ENCODE measurements at places on chromosomes 2 and 18.

GRCh38 chr2:193963472-193964119 lies 1693.4 kb upstream of the SLC39A10 start:
- DNase-seq = no peak

GRCh38 chr2:125274718-125275117 lies 1249.6 kb downstream of the CNTNAP5 start:
- DNase-seq = no peak

- no peak for DNase-seq
Observed at GRCh38 chr2:83827618-83828017, 631.5 kb downstream of the SUCLG1 start.

DNA sequence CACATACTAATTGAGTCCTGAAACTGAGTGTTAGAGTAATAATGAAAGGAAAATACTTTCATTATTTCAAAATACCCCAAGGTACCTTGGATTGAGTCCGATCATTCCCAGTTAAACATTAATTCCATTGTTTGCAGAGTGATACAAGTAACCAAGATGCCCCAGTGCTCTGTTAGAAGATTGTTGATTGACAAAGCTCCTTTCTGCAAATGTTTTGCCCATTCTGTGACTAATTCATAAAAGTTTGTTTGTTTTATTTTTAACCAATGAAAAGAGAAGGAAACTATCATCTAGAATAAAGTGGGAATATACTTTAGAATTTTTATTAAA lies 124.0 kb downstream of the GULP1 start:
- DNase-seq = no peak

DNA sequence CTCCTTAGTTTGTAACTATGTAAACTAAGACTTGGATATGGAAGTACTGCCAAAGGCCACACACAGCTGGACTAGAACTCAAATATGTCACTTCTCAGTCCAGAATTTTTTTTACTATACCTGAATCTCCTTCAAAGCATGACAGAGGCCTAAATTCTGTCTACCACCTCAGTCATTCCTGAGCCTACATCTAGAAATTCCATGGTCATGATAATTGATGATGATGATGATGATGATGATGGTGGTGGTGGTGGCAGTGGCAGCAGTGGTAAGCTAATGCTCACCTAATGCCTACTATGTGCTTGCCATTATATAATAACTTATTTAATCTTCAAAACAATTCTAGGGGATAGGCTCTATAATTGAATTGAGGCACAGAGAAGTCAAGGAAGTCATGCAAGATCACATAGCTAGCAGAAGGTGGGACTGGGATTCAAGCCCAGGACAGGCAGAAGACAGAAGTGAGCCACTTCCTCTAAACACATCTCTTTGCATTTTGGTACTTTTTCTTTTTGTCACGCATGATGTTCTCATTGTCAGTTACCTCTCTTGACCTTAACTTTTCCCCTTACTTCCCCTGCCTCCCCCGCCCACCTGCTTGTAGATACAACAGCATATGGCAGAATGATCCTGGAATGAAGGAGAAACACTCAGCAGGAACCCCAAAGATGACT lies 539.3 kb downstream of the TNS1 start:
- no peak for DNase-seq

DNA sequence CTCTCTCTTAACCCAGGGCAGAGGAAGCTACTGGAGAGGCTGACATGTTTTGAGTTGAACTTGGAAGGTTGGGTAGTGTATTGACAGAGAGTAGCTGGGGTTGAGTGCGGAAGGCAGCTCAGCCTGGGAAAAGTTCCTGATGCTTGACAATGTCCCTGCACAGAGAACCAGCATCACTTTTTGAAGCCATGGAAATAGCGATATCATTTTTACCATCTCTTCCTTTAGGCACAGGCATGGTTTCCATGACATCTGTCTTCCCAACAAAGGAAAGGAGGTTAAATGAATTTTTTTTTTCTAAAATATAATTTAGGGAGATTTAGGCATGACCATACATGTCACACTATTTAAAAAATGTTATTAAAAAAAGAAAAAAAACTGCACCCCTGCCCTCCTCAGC lies 78.3 kb upstream of the KCNE4 start:
- DNase-seq = no peak

- DNase-seq = no peak
Observed at GRCh38 chr2:180848393-180848792, 132.0 kb upstream of the UBE2E3 start.

DNA sequence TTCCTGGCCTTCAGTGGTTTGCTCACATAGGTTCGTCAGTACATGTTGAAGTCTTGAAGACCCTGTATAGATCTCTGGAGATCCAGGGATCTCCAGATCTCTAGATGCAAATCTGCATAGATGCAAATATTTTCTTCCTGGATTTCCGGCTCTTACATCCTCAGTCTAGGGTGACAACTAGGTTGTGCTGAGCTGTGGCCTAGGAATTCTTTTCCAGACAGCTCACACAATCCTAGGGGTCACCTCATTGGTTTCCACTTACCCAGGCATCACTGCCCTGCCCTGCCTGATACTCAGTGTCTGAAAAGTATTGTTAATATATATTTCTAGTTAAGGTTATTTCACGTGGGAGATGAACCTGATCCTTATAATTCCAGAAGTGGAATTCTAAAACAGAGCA lies 105.1 kb upstream of the TTC27 start:
- no peak for DNase-seq

GRCh38 chr2:9639740-9640343 lies 9.0 kb upstream of the YWHAQ start:
- DNase-seq = no peak

GRCh38 chr18:79479116-79479760 lies 83.5 kb downstream of the NFATC1 start:
- no peak for DNase-seq

GRCh38 chr2:17191223-17191622 lies 327.0 kb downstream of the RAD51AP2 start:
- DNase-seq = no peak

GRCh38 chr2:41062336-41062735 lies 610.4 kb upstream of the SLC8A1 start:
- no peak for DNase-seq

- no peak for DNase-seq
Observed at GRCh38 chr18:74356959-74357358, 41.3 kb downstream of the C18orf63 start.

DNA sequence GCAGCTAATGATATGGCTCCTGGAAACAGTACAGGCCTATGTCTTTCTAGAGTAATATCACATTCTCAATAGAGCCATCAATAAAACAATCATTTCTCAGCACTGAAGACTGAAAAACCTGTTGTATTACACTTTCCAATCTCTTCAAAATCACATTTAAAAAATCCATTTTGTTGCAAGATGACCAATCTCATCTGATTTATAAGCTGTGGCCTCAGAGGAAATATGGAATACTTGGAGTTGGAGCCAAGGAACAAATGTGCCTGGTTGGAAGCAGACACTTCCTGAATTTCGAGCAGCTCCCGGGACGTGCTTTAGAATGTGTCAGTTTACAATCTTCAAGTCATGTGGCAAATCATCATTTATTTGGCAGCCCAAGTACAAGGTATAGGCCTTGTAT lies 114.5 kb downstream of the ADCYAP1 start:
- DNase-seq = no peak

DNA sequence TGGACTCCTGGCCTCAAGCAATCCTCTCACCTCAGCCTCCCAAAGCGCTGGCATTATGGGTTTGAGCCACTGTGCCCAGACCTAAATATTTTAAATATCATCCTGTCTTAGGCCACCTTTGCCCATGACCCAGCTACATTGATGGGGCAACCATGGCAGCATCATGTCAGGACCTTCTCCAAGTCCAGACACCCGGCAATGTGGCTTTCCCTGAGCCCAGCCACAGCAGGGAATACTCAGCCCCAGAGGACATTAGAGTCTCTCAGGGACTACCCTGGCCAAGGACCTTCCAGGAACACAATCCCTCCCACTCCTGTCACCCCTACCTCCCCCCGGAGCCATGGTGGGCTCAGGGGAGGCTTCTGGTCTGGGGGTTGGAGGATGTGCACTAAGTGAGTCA lies 72.8 kb downstream of the SMAD7 start:
- no peak for DNase-seq

DNA sequence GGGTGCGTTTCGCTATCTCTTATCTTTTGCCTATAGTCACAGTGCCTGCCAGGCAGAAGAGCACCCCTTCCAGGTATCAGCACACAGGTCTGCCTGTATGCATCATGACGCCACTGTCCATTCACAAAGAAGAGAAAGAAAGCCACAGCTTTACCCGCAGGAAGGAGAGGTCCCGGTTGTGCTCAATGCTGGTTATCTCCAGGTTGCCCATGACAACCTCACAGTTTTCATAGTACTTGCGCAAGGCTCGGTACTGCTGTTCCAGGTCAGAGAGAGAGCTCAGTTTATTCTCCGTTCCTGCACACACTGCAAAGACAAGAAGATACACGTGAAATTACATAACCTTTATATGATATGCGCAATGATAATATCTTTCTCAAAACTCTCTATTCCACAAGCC lies 414.0 kb downstream of the ERBB4 start:
- no peak for DNase-seq

DNA sequence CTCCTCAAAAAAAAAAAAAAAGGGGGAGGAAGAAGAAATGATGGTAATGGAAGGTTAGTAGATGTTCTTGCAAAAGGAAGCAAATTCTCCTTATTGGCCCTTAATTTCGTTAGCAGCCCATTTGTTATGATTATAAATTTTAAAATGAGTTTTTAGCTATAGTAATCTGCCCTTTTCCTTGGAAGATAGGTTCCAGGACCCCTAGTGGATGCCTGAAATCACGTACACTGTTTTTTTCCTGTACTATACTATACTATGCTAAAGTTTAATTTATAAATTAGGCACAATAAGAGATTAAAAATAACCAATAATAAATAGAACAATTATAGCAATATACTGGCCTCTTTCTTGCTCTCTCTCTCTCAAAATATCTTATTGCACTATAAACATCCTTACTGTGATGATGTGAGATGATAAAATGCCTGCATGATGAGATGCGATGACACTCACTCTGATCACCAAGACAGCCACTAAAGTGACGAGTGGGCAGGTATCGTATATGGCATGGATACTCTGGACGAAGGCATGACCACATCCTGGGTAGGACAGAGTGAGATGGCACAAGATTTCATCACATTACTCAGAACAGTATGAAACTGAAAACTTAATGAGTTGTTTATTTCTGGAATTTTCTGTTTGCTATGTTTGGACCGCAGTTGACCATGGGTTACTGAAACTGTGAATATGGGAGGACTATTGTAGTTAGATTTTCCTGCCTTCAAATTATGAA lies 87.2 kb downstream of the KCTD18 start:
- no peak for DNase-seq

DNA sequence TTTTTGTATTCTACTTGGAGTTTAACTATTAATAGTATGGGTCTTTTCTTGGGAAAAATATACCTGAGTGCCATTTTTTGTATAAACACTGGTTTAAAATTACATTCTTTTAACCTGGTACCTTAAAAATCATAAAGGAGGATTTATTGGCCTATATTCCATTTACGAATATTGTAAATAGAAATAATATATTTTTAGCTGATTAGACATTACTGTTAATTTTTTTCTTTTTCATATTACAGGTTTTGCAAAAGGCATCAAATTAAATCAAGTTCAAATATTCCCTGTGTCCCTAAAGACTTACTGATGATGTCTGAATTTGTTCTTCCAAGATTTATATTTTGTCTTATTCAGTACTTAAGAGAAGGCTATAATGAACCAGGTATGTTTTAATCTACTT lies 44.7 kb downstream of the UBR3 start:
- DNase-seq = no peak

DNA sequence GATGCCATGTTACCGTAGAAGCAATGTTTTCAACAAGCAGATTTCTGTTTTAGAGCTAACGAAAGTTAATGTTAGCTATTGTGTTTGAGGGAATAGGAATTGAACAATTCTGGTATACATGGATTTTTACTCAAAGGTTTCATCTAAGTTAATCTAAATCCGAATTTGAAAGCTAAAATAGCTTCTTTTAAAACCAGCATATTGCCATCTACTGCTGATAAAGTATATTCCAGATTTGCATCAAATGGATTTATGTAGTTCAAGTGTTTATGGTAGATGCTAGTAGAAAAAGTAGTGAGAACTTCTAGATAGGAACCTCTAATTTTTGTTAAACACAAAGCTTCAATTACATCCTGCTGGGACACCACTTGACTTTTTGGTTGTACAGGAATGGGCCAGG lies 1569.5 kb upstream of the NXPH2 start:
- no peak for DNase-seq

DNA sequence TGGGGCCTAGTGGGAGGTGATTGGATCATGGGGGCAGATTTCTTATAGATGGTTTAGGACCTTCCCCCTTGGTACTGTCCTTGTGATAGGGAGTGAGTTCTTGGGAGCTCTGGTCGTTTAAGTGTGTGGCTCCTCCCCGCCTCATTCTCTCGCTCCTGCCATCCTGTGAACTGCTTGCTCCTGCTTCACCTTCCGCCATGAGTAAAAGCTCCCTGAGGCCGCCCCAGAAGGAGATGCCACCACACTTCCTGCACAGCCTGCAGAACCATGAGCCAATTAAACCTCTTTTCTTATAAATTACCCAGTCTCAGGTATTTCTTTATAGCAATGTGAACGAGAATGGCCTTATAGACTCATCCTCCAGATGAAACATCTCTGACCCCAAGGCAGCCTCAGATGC lies 101.5 kb downstream of the KCNF1 start:
- no peak for DNase-seq

GRCh38 chr2:200590090-200590489 lies 4.3 kb downstream of the AOX1 start:
- DNase-seq = no peak

GRCh38 chr2:74499267-74499939 lies at the start of gene LBX2:
LBX2 (minus strand) TSS chr2:74499603; CDS start chr2:74499537, 66 bp downstream.
- no peak for DNase-seq

DNA sequence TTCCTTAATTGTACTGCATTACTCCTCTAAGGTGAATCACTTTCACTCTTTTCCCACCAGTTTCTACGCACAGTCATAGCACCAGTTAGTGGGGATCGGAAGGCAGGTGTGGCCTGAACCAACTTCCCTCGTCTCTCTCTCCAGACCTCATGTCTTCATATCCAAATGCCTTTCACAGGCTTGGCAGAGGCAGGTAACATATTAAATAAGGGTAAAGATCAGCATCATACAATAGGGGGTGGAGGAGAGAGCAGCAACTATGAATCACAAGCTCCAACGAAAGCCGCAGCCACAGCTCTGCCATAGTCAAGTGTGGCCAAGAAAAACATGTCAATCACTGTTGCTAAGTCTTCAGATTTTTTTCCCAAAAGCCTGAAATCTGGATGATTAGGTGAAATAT lies 40.3 kb downstream of the AP1S3 start:
- no peak for DNase-seq

GRCh38 chr2:188291142-188291616 lies 495 bp upstream of the GULP1 start:
- DNase-seq = no peak

DNA sequence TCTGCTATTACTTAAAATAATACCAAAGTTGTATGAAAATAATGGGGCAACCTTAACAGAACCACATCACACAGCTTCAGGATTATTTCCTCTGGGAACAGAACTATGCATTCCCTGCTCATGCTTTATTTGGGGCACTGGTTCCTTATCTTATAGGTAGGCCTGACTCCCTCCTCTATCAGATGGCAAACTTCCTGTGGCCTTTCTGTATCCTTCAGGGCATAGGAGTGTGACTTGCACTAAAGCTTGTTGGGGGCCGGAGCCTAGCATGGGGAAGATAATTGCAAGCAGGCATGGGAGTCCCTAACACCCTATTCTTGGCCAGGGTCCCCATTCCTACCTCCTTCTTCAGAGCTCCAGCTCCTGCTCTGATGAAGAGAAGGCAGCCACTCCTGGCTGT lies 167.2 kb upstream of the SERTAD2 start:
- DNase-seq = no peak

Measured in NCI-H1930 (cell line).